T-cell (primary cell): ENCODE measurements at places on chromosomes 7 and 10. TPM values are rescaled to one million over a fixed set of nuclear protein-coding genes. Genes with fewer than 3 reads are reported as not detected.

- DNase-seq = no peak
These were observed 150.3 kb upstream of the FAM20C start for GRCh38 chr7:41917-42565.

GRCh38 chr10:48464871-48465736, 139.8 kb downstream of the ARHGAP22 start:
- DNase-seq = no peak

DNA sequence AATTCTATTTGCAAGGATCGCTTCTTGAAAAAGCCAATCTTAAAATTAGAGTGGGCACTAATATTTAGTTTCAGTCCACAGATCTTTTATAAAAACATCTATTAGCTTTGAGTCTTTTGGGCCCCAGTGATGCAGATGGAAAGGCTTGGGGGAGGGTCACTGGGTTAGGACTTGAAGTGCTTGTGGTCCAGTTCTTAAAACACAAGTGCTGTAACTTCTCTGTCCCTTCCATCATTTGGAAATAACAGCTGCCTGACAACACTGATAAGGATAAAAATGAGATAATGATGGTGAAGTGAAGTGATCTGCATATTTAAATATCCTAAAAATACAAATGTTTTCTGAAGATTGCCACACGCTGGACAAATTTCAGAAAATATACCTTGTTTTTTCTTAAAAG, 37.1 kb upstream of the ZRANB1 start:
- no peak for DNase-seq

- DNase-seq = no peak
These were observed 10.5 kb upstream of the PPIF start for GRCh38 chr10:79336739-79337138.

- no peak for DNase-seq
These were observed 207.0 kb upstream of the CXCL12 start for GRCh38 chr10:44591911-44592310.

DNA sequence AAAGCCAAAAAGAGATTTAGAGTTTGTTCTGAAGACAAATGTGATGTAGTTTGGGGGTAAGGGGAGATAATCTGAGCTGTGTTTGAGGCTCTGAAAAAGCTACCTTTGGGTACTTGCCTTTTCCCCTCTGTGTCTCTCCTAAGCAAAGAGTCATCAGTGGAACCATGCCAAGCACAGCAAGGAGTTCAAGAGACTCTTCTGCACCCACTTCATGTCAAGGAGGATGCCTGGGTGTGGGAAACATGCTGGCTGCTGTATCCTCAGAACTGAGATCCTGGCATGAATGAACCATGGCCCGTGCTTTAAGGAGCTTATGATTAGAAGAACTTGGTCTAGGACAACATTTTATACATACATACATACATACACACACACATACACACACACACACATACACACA, 142.9 kb downstream of the NOC3L start:
- DNase-seq = no peak

DNA sequence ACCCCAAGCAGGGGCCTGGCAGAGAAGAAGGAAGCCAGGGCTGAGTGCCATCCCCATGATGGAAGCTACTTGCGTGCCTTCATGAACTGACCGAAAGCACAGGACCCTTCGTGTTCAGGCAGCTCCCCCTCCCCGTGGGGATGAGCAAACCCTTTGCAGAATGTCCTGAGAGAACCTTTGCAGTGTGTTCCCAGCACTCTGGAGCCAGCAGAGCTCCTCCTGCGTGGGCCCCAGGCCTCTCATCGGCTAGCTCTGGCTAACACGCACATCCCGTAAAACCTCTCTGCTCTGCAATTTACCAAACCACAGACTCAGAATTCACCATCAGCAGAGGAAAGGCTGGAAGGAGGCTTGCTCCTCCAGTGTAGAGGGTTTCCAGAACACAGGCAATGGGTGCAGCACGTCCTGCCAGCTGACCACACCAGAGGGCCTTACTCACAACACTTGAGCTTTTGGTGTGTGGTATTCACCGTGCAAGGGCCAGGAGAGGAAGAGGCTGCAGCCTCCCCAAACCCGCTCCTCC, 3.1 kb downstream of the SH3PXD2A start:
- no peak for DNase-seq

GRCh38 chr7:26061678-26062603, 90.1 kb upstream of the NFE2L3 start:
- peak; percentile 61 for DNase-seq

RELN gene
- total RNA-seq = 0.41 TPM

SLC16A12 gene
- total RNA-seq = not detected

EGFR gene
- not detected for total RNA-seq
